ENCODE measurements at places on chromosomes 3 and 15.

GRCh38 chr15:78640527-78641101 lies 396 bp downstream of the CHRNB4 start:
- DNase-seq: peak; percentile 89

DNA sequence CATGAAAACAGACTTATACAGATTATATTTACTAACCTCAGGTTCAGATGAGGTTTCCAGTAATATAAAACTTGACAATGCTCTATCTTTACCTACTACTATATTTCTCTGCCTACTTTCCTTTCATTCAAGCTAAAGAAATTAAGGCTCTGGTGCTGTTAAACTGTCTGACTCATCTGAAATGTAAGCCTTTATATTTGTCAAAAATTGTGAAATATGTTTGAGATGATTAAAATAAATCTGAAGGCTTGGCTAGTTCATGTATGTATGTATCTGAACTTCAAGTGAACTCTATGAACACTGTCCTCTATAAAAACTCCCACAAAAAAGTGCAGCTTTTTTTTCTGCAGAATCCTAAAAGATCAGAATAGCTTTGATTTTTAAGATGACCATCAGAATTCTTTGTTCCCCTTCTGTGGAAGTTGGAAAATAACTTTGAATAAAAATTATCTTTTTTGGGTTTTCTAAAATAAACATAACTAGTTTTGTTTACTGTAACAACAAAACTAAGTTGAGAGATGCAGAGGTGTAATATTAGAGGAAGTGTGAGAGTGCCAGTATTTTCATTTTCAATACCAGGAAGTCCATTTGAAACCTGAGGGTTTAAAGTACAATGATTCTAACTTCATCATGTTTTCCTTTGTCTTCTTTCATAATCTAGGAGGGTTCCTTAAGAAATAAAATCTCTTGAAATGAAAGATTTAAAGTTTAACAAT lies 42.2 kb downstream of the ILDR1 start:
- DNase-seq: no peak

- no peak for DNase-seq
These were observed 514 bp downstream of the PLS1 start for GRCh38 chr3:142596726-142597088.

DNA sequence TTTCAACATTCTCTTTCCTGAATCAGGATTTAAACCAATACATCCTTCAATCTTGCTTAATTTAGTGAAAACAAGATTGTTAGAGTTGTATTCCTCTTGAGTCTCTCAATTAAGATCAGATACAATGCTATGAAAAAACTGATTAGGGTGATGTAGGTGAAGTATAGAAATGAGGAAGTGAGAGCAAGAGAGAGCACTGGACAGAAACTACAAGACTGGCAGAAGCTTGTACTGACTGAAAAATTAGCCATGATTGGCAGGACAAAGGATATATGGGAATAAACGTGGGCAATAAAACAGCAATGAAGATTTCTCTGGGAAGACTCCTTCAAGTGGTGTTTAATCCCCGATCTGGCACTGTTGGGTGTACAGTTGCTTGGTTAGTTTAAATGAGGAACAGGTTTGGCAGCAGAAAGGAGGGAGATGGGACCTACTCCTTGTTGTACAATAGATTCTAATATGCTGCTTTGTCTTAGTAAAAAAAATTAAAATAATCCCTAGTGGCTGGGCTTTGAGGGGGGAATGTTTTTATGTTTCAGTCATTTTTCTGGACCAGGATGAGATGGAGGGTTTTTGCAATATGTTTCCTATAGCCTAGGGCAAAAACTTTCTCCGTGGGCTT lies 252.7 kb downstream of the SLC9A9 start:
- DNase-seq: no peak

DNA sequence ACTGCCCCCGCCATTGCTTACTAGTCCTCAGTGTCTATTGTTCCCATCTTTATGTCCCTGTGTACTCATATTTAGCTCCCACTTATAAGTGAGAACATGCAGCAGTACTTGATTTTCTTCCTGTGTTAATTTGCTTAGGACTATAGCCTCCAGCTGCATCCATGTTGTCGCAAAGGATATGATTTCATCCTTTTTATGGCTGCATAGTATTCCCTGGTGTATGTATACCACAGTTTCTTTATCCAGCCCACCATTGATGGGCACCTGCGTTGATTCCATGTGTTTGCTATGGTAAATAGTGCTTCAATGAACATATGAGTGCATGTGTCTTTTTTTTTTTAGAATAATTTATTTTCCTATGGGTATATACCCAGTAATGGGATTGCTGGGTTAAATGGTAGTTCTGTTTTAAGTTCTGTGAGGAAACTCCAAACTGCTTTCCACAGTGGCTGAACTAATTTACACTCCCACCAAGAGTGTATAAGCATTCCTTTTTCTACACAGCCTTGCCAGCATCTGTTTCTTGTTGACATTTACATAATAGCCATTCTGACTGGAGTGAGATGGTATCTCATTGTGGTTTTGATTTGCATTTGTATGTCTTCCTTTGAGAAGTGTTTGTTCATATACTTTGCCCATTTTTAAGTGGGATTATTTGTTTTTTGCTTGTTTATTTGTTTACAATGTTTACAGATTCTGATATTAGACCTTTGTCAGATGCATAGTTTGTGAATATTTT lies 53.7 kb downstream of the GALK2 start:
- DNase-seq: no peak

GRCh38 chr15:85314146-85314545 lies 66.3 kb upstream of the AKAP13 start:
- no peak for DNase-seq

GRCh38 chr3:107198581-107199181 lies 178.6 kb upstream of the CCDC54 start:
- DNase-seq: peak; percentile 32

- DNase-seq: no peak
These were observed 7.5 kb downstream of the ABTB1 start for GRCh38 chr3:127680146-127680661.

GRCh38 chr3:190526787-190527762 lies 13.2 kb downstream of the IL1RAP start:
- DNase-seq: no peak

DNA sequence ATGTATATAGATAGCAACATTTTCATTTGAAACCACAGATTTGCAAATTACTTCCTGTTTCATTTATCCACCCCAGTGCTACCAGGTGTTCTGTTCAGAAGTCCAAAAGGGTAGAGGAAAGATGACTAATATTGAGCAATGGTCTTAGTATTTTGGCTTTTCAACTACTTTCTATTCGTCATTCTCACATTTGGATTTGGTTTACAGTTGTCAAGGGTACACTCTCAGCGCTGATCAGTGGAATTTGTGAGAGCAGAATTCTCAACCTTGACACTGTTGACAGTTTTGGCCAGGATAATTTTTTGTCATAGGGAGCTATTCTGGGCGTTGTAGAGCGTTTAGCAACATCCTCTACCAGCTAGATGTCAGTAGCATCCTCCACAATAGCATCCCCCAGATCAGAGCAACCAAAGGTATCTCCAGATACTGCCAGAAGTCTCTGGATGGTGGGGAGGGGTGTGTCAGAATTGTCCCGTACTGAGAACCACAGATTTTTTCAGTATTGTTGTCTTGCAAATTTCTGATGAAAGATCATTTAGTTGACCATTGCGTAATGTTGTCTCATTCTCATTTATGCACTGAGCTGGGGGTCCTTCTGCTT lies 4.2 kb downstream of the HMCES start:
- no peak for DNase-seq

- no peak for DNase-seq
These were observed 65.6 kb downstream of the ZNF609 start for GRCh38 chr15:64525828-64526530.

DNA sequence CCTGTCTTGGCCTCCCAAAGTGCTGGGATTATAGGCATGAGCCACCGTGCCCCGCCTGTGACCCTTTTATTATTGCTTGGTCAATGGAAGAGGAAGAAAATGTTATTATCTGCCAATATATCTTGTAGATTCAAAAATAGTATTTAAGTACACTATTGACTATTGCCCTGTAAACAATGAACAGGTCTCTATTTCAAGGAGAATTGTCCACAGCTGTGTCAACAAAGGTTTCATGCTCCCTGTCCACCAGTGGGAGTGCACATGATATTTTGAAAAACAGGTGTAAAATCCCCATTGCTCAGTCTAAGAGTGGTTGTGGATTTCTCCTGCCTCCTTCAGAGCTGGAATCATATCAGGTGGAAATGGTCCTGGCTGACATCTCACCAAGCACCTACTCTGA lies 36.5 kb upstream of the IGF1R start:
- no peak for DNase-seq

DNA sequence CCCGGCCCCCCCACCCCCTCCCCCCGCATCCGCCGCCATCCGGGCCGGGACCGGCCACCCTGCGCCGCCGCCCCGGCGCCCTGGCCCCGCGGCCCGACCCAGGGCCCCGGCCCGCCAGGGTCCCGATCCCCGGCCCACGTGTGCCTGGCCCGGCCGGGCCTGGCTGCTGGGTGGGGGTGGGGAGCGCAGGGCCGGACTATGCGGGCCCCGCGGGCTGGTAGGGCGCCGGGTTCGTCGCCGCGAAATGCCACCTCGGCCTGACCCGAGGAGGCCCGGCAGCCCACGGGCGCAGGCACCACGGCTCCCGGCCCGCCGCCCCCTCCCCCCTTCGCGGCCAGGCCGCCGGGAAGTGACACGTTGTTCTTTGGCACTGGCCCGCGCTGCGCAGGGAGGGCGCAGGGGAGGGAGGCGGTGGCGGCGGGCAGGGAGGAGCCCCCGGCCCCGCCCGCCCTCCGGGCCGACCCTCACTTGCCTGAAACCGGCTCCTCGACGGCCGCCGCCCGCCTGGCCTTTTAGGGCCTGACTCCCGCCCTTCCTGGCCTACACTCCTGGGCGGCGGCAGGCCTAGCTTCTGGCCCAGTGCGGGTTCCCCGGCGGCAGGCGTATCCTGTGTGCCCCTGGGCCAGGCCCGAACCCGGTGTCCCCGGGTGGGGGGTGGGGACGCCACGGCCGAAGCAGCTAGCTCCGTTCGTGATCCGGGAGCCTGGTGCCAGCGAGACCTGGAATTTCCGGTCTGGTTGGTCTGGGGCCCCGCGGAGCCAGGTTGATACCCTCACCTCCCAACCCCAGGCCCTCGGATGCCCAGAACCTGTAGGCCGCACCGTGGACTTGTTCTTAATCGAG lies 515 bp downstream of the EIF4G1 start:
- peak; percentile 76 for DNase-seq

DNA sequence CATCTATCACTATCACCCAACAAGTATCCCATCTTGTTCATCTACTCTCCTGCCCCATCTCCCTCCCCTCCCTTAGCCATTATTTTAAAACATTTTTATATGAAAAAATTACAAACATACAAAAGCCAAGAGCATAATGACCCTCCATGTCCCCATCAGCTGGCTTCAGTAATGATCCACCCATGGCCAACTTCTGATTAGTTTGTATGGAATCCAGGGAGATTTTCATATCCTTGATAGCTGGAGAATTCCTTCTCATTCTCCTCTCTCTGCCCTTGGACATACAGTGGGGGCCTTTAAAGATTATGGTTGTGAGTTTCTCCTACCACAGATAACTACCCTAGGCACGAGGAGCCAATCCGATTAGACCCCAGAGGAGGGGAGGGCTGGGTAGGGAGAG lies 40.2 kb downstream of the IRAK2 start:
- DNase-seq: no peak

DNA sequence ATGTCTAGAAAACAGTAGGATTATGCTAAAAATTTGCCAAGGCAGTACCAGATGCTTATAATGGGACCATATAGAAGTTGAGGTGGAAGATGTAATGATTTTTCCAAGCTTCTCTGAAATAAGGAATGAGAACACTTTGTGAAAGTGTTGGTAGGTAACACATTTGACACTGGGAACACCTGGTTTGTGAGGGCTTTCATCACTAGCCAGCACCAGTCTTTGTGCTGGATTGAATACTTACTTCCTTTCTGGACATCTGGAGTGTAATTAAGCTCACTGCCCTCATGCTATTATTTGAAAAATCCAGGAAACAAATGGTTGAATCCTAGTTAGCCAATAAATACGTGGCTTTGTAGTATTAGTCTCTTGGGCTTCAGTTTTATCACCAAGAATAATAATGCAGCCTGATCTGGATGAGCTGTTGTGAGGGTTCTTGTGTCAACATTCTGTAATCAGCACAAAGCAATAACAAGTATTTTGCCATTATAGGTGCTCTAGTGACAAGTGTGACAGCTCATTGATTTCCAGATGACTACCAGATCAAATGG lies 12.9 kb downstream of the CCDC80 start:
- no peak for DNase-seq

DNA sequence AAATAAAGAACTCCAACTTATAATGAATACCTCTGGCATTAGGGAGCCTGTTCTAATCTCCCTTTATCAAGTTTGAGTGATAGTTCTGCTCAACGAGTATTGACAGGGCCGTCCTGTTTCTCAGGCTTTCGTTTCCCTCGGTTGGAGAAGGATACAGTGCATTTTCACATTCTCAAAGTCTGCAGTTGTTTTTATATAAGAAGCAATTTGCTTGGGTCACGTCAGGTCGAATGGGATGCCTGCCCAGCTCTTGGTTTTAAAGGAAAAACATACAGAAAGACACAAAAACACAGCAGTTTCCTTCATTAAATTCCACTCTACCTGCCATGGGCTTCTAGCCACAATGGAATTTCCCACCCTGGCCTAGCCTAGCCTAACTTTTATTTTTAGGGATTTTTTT lies 366.3 kb downstream of the TIGIT start:
- DNase-seq: no peak

- DNase-seq: no peak
These were observed 364.4 kb downstream of the MECOM start for GRCh38 chr3:169299129-169299528.

GRCh38 chr3:97510795-97511194 lies 253.8 kb upstream of the ARL6 start:
- no peak for DNase-seq

GRCh38 chr15:70222606-70223005 lies 124.9 kb upstream of the TLE3 start:
- no peak for DNase-seq

GRCh38 chr3:40046149-40046548 lies 236.7 kb downstream of the MYRIP start:
- DNase-seq: no peak

GRCh38 chr3:112087746-112088145 lies 1.6 kb downstream of the C3orf52 start:
- DNase-seq: no peak

DNA sequence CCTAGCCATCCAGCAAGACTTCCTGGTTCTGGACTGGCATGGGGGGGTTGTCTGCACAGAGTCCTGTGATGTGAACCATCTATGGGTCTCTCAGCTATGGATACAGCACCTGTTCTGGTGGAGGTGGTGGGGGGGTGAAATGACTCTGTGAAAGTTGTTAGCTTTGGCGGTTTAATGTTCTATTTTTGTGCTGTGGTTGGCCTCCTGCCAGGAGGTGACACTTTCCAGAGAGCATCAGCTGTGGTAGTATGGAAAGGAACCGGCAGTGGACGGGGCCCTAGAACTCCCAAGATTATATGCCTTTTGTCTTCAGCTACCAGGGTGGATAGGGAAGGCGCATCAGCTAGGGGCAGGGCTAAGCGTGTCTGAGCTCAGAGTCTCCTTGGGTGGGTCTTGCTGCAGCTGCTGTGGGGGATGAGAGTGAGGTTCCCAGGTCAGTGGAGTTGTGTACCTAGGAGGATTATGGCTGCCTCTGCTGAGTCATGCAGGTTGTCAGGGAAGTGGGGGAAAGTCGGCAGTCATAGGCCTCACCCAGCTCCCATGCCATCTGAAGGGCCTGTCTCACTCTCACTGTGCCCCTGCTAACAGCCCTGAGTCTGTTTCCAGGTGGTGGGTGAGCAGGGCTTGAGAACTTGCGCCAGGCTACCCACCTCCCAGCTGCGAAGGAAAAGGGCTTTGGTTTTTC lies 7.1 kb upstream of the LARS2 start:
- no peak for DNase-seq

- DNase-seq: no peak
These were observed 13.0 kb downstream of the KBTBD12 start for GRCh38 chr3:127927829-127928604.
